Effector CD8-positive, alpha-beta T cell (primary cell): ENCODE measurements at places on chromosomes 5 and 9.

DNA sequence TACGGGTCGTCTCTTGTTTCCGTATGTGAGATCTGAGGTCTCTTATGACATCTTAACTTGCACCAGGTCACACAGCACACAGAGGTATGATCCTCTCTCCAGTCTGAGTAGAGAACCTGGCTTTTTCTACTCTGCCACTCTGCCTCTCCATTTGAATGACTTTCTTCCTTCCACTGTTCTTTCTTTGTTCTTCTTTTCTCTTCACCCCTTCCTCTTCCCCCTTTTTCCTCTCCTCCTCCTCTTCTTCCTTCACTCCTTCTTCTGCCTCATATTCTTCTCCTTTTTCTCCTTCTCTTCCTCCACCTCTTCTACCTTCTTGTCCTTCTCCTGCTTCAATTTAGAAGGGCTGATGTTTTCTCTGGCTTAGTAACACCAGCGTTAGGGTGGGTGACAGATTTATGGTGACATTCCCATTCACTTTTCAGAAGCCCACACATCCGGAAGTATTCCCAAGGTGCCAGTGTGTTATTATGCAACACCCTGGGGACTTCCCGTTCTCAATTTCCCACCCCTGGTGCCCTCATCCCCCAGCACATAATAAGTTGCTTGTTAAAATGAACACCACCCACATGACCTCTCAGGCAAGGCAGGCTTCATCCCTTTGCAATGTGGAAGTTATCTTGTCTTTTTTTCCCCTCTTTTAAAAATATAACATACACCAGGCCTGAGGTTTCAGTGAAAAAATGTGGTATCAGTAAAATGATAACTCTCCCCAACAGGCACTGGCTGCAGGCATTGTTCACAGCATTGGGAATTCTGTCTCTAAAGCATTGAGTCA, 122.0 kb downstream of the PAPPA start:
- no peak for DNase-seq

DNA sequence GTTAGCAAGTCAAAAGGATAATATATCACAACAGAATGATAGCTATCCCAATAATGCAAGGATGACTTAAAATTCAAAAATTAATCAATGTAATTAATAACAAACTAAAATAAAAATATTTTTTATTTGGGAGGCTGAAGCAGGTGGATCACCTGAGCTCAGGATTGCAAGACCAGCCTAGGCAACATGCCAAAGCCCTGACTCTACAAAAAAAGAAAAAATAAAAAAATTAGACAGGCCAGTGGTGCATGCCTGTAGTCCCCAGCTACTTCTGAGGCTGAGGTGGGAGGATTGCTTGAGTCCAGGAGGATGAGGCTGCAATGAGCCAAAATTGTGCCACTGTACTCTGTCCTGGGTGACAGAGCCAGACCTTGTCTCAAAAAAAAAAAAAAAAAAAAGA, 399.3 kb downstream of the ADGRV1 start:
- no peak for DNase-seq

- no peak for DNase-seq
Measured at GRCh38 chr9:76521244-76521681, 62.3 kb downstream of the GCNT1 start.

DNA sequence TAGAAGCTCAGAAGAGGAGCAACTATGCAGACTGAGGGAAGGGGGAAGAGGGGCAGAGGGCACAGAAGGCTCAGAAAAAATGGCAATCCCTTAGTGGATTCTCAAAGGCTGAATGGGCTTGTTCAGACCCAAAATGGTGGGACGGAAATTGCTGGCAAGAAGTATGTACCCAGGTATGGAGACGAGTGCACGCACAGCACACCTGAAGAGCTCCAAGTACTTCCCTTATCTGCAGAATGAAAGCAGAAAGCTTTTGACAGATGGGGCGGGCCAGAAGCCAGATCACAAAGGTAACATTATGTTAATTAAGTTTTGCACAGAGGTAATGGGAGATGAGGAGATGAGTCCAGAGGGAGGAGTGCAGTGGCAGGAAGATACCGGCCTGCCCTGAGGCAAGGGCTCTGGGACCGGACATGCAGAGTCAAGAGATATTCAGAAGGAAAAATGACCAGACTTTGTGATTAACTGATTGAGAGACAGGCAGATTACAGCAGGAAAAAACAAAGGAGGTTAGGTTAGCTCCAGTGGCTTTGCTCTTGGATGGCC, 138.1 kb upstream of the PIK3R1 start:
- no peak for DNase-seq

- no peak for DNase-seq
Measured at GRCh38 chr5:79240561-79240960, 4.6 kb downstream of the JMY start.

- no peak for DNase-seq
Measured at GRCh38 chr5:133735346-133735745, 123.0 kb upstream of the FSTL4 start.

DNA sequence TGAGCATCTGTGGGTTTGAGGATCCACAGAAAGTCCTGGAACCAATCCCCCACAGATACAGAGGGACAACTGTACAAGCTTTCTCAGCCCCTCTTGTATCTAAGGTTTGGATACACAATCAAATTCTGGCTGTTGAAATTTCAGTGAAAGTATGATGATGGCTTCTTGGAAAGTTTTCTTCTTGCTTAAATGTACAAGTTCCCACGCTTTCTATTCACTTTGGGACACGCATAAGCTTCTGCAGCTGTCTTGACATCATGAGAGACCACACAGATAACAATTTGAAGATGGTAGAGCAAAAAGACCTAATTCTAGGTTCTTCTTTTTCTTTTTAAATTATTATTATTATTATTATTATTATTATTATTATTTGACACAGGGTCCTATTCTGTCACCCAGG, 31.6 kb upstream of the ARL15 start:
- no peak for DNase-seq

DNA sequence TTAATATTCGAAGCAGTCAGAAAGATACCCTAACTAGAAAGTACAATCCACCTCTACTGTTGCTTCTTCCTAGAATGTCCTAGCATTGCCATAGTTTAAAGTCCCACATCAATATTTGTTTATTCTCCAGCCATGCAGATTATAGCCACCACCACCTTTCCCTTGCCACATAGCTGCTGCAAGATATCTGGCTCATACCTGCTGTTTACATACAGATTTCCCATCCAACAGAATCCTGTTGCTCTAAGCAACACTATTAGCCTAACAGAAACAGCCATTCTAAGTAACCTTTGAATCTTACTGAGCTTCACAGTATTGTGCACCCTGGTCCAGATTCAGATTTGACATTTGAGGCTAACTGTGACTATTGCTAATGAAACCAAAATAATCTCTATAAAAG, 45.6 kb downstream of the GNAQ start:
- no peak for DNase-seq

- DNase-seq, result no peak
Measured at GRCh38 chr5:146540414-146540813, 24.4 kb upstream of the GPR151 start.

DNA sequence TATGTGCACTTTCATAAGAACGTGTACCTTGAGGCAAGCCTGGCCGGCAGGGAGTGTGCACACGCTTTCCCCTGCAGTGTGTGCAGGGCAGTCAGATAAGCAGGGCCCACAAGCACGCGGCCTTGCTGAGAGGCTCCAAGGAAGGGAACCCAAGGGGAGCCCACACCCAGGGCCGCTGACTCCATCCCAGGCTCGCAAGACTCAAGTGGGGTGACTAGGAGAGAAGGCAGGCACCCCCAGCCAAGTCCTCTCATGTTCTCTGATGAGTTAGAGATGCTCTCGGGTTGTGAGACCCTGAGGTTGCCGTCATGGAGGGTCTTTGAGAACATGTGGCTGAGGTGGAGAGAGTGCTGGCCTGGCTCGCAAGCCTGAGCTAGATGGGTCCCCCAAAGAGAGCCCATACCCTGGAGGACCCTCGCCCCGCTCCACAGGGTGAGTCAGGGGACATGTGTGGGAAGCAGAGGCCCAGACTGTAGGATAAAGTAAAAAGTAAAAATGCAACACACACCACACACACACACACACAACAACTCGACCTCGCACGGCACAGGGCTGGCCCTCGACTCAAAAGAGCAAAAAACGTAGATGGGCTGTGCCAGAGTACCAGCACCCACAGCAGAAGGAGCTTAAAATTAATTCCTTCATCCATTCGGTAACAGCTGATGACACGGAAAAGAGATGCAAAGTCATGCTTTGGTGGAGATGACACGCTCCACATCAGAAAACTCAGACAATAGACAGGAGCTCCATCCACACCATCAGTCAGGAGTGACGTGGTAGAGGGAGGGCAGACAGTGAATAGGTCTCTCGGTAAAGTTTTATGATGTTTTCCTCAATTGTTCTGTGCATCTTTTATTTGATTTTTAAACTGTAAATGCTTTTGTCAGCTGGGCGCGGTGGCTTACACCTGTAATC, 54.8 kb upstream of the NKD2 start:
- no peak for DNase-seq

DNA sequence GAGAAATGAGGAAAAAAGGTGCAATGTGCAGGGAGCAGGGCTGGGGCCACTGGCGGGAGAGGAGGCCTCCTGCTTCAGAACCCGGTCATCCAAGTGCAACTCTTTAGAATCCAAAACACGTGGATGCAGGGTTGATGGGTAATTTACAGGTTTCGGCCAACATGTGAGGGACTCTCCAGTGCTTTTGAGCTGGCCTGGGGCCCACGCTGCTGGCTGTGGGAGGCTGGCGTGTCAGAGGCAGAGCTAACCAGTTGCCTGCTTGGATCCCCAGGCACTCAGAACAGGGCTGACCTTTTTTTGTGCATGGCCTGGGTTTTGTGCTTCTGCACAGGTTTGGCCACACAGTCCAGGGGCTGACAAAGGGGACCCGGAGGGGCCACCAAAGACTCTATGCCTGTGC, 61.6 kb downstream of the GADD45G start:
- no peak for DNase-seq

GRCh38 chr5:93360436-93361088, 220.5 kb downstream of the NR2F1-AS1 start:
- no peak for DNase-seq

DNA sequence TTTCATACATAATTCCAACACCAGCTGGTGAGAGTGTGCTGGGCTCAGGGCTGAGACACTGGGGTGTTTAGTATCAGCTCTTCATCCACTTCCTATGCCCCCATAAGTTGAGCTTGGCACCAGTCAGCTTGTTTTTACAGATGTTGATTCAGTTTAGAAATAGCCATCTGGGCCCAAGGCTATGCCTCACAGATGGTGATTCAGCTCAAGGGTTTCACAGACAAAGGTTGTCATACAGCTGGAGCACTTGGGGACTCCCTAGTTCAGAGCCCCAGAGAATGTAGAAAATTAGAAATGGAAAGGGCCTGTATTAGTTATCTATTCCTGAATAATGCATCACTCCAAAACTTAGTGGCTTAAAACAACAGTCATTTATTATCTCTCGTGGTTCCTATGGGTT, 10.3 kb upstream of the CRHBP start:
- DNase-seq, result no peak

DNA sequence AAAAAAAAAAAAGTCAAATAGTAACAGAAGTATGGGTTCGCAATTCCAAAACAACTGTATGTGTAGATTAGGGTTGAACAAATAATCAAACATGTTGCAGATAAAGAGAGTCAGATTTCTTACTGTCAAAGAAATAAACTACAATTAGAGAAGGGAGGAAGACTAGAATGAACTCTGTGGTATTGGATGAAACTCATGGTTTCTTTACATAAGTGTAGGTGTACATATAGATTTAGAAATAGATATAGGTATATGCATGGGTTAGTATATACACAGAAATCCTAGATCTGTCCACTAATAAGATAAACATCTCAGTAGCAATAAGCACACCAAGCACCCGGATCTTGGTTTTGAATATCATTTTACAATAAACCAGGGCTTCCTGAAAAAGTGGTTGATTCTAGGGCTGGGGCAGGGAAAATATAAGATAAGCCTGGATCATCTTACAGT, 21.3 kb downstream of the DTWD2 start:
- DNase-seq, result no peak

GRCh38 chr9:120561709-120562108, 18.3 kb downstream of the CDK5RAP2 start:
- no peak for DNase-seq

DNA sequence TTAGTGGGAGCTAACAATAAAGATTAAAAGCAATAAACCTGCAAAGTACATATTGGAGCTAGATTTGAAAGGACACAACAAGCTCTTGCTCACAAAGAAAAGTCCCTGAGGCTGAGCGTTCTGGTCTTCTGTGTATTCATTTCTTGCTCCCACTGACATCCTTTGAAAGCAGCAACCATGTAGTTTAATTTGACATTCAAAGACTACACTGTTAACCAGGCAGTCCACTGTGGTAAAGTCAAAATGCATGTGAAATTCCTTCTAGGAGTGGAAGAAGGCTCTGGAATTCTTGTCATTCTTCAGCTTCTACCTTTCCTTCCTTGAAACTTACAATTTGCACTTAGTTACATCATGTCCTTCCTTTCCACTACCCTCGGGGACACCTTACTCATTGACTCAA, 480.7 kb downstream of the CSNK1G3 start:
- DNase-seq, result no peak

GRCh38 chr9:130138791-130139190, 33.4 kb upstream of the NCS1 start:
- DNase-seq, result no peak

GRCh38 chr9:127714951-127715469, 453 bp downstream of the PTRH1 start:
- no peak for DNase-seq

GRCh38 chr5:54421976-54422375, 33.5 kb upstream of the HSPB3 start:
- no peak for DNase-seq
